ENCODE measurements at places on chromosomes 1 and 21.

DNA sequence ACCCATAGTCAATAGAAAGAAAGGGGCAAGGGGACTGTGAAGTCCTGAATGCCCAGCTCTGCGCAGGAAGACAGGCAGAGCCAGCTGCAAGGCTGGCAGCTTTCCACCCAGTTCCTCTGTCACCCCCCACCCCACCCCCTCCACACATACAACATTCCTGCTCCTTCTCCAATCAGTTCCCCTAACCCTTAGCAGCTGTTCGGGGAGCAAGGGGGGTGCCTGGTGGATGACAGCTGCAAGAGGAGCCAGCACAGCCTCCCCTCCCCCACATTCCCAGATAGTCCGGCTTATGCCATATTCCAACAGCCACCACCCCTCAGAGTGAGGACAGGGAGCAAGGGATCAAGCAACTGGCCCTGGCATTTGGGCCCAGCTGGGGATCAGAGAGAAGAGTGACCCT, 9.7 kb downstream of the ARHGEF2 start:
- no peak for DNase-seq

DNA sequence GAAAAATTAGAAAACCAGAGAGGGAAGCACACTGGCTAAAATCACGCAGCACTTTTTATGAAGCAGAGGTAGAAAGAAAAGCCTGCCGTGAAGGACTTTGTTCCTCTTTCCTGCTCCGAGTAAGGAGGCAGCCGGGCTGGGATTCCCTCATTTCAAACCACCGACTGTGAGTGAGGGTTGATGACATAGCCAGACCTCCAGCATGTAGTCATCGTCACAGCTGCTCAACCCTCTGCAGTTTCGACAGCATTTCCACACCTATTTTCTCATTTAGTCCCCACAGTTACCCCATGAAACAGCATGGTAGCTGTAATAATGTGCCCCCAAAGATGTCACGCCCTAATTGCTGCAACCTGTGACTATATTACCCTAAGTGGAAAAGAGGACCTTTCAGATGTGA, 35.3 kb downstream of the FCRL5 start:
- no peak for DNase-seq

DNA sequence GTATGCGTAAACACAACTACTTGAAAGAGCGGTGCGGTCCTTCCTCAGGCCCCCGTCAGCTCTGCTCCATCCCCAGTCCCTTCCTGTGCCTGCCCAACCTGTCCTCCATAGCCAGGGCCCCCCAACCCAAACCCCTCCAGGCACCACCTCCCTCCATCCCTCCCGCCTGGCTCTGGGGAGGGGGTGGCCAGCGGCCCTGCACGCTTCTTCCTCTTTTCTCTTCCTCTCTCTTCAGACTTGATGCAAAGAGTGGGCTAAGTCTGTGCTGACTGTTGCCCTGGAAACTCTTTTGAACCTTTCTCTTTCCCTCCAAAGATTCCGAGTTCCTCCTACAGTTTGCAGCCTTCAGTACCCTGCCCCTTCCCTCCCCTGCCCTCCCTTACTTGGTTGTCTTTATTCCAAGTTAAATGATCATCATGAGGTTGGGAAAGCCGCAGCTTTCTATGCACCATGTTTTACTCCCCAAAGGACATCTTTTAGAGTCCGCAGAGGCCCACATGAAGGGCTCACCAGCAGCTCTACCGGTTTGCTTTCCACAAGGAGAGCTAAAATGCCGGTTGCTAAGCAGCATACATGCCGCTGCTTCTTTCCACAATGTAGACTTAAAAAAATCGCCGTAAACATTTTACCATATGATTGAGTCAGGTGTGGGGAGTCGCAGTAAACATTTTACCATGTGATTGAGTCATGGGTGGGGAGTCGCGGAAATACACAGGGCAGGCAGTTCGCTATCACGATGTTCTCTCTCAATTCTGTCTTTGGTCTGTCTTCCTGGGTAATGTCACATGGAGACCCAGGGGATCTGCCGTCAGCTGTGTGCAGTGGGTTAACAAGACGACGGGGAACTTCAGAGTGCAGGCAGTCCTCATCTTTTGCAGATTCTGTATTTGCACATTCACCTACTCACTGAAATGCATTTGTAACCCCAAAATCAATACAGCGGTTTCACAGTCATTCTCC, 525.3 kb downstream of the KIF26B start:
- DNase-seq = no peak

- DNase-seq = no peak
Observed at GRCh38 chr1:164803366-164803765, 244.4 kb downstream of the PBX1 start.

DNA sequence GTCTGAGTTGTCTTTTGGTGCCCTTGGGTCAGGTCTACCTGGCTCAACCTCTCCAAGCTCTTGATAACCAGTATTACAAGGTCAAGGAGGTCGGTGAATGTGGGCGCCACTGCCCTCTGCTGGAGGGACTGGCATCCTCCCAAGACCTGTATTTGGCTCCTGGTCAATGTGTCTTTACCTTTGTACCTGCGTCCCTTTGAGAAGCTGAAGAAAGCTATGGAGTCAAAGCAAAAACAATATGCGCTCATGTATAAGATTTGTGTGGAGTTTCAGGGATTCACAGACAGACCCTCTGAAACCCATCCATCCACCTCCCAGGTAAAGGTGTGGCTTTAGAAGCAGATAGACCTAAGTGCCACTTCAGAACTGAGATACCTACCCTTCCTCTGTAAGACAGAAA, 61.8 kb upstream of the NBL1 start:
- DNase-seq = peak; percentile 71

DNA sequence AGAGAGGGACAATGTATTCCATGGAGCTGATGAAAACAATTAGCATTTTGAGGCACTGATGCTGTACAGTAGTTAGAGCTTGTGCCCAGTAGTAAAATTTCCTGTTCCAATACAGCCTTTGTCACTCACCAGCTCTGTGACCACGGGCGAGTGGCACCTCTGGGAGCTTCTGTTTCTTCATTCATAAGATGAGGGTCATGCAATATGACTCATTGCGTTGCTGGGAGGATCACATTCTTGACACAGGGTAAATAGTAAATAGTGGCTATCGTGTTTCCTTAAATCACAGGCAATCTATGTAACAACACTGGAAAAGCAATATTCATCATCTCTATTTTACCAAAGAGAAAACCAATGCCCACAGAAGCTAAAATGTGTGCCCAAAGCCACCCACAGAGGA, 4.5 kb upstream of the LRRC52 start:
- DNase-seq = peak; percentile 40

DNA sequence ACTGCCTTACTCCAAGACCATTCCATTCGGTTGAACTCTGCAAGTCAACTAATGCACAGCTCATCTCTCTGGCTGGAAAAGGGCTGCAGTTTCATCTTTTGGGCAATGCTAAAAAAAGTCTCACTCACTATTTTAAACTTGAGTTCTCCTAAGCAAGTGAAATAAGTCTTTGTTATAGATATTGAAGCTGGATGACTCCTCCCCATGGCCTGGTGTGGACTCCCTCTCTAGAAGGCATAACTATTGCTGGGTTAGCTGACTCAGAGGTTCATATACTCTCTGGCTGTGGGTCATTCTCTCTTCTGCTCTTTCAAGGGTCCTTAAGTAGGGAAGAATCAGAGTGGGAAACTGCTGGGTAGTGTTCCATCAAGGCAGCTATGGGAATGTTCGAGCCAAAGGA, 88.0 kb downstream of the XCL2 start:
- DNase-seq = no peak

DNA sequence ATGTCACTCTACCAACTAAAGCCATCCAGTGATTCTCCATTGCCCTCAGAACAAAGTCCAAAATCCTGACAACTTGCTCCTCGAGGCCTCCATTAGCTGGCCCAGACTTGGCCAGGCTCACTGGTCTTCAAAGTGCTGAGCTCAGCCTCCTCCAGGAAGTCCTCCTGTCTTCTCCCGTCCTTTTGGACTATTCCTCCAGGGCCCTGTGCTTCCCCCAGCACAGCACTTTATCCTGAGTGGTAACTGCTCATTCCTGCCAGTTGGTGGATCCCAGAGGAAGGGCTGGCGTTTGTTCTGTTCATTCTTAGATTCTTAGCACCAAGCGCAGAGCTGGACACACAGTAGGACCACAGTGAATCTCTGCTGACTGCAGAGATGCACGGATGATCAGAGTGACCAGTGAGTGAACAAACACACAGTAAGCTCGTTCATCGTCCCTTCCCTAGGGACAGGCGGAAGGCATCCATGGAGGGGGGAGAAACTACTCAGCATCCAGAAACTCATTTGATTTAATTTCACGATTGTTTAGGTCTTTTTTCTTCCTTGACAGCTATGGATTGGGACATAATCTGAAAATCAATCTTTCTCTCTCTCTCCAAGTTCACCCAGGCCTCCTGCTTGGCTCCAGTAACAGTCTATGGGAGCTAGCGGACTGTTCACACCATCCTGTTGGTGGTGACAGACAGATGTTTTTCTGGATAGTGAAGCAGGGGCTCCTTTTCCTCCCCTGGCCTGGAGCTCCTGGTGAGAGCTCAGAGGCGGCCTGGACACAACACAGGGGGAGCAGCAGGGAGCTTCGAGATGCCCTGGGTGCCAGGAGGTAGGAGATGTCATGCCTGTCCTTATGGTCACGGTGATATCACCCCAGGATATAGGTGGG, 180.2 kb downstream of the PTPRU start:
- DNase-seq = no peak

GRCh38 chr1:67174716-67175284, 8.5 kb downstream of the IL23R start:
- no peak for DNase-seq
